ENCODE measurements at places on chromosomes 16 and 17.

- no peak for DNase-seq
These were observed 4.4 kb downstream of the STX1B start for GRCh38 chr16:31006086-31006385.

DNA sequence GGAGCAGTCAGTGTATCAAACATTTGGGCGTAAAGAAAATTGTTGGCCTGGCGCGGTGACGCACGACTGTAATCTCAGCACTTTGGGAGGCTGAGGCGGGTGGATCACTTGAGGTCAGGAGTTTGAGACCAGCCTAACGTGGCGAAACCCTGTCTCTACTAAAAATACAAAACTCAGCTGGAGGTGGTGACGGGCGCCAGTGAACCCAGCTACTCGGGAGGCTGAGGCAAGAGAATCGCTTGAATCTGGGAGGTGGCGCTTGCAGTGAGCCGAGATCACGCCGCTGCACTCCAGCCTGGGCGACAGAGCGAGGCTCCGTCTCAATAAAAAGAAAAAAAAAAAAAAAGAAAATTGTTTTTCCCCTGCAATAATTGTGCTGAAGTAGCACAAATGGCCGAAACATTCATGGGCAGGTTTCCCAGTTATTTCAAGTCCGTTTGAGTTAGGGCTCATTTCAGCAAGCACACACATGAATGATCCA, 1.4 kb downstream of the GCSH start:
- no peak for DNase-seq

- no peak for DNase-seq
These were observed 304.4 kb upstream of the AXIN2 start for GRCh38 chr17:65865715-65866425.

DNA sequence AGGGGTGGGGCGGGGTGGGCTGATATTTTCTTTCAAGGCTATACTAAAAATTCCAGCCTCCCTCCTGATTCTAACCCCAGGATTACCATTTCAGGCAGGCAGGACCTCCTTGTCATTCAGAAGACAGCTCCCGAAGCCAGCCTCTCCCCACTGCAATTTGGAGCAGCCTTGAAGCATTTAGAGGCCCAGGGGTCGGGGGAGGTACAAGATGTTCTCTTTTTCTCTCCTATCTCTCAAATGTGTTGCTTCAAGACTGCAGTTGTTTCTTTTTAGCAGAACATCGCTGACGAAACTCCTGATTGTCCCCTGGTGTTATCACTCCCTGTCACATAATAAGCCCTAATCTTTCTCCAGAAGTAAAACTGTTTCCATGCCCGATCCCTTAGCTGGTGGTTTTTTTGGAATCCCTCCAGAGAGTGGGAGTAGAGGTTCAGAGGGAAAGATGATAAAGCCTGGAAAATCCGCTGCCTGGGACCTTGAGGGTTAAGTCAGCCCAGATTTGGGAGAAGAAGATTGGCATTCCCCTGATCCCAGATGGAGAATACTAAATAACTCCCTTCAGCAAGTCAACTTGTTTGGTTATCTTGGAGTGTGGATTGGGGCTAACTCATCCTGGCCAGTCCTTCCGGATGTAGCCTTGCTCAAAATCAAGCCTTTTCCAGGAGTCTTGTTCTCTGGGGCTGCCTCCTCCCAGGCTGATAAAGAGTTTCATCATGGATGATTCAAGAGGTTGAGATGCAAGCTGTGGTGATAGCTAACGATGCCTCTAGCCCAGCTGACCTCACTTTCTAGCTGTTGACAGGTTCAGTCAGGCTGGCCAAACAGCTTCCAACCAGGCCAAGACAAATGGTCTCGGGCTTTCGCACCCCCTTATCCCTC, 71.3 kb downstream of the SOX9 start:
- DNase-seq = no peak

- DNase-seq = no peak
These were observed 191.4 kb downstream of the ZNF423 start for GRCh38 chr16:49664221-49665215.

DNA sequence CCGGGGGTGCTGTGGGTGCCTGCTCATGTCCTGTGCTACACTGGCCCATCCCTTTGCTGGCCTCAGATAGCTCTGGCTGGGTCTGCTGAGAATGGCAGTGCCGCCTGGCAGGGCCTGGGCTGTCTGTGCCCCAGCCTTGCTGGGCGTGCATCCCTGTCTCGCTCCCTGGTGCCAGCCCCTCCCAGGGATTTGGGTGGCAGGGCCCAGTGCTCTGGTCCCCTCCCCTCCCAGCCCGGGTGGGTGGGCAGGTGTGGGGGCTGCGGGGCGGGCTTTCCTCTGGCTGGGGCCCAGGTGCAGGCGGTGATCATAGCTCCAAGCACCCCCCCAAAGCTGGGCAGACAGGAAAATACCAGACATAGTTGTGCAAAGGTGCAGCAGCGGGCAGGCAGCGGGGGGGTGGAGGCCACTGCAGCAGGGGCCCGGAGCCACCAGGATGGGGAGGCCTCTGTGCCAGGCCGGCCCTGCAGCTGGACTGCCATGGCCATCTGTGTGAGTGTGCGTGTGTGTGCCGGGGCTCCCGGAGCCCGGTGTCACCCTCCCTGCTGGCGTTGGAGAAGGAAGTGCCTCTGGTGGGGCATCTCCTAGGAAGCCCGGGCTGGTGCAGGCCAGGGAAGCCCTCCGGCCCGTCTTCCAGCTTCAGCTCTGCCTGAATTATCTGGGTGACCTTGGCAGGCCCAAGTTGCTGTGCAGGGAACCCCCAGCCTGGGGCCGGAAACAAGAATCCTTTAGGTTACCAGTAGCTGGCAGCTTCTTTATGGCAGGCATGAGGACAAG, 7.4 kb downstream of the GLIS2 start:
- DNase-seq = no peak

- peak; percentile 55 for DNase-seq
These were observed 10.5 kb upstream of the ALDOA start for GRCh38 chr16:30054959-30055553.

DNA sequence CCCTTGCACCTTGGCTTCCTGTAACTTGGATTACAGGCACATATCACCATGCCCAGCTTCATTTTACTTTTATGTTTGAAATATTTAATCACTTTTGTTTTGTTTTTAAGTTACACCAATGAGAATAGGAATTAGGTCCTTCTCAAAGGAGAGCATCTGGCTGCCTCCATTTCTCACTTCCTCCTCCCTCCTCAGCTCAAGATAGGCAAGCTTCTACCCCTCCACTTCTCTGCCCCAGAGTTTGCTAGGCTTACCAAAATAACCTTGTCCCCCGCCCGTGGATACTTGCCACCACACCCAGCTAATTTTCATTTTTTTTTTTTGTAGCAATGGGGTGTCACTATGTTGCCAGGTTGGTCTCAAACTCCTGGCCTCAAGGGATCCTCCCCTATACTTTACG, 17.9 kb downstream of the GABARAPL2 start:
- no peak for DNase-seq

DNA sequence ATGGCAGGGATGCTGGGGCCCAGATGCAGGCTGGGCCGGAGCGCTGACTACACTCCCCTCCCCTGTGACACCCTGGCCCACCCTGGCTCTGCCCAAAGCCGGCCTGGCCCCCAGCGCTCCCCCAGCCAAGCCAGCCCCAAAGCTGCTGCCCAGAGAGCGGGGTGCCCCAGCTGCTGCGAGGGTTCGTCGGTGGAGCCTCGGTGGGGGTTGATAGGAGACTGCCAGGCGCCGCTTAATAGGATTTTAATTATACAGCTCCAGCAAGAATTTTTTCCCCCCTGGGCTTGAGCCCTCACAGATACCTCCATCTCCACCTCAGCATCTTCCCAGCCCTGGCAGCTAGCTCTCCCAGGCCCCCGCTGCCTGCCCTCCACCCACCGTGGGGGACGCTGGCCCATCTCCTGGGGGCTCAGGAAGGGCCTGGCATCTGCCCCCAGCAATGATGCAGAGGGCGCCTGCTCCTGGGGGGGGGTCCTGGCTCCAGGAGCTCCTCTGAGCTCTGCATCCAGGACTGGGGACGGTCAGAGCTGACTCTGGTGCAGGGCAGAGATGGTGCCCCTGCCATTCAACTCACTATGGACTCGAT, 36.8 kb upstream of the DLX4 start:
- DNase-seq = no peak

- no peak for DNase-seq
These were observed 54.3 kb downstream of the RPTOR start for GRCh38 chr17:80598813-80599545.

- DNase-seq = no peak
These were observed 6.8 kb downstream of the CDIP1 start for GRCh38 chr16:4531811-4532210.

GRCh38 chr17:9202532-9202931, 181.2 kb downstream of the NTN1 start:
- DNase-seq = no peak

- no peak for DNase-seq
These were observed 8.9 kb upstream of the RAPGEFL1 start for GRCh38 chr17:40168262-40168832.

DNA sequence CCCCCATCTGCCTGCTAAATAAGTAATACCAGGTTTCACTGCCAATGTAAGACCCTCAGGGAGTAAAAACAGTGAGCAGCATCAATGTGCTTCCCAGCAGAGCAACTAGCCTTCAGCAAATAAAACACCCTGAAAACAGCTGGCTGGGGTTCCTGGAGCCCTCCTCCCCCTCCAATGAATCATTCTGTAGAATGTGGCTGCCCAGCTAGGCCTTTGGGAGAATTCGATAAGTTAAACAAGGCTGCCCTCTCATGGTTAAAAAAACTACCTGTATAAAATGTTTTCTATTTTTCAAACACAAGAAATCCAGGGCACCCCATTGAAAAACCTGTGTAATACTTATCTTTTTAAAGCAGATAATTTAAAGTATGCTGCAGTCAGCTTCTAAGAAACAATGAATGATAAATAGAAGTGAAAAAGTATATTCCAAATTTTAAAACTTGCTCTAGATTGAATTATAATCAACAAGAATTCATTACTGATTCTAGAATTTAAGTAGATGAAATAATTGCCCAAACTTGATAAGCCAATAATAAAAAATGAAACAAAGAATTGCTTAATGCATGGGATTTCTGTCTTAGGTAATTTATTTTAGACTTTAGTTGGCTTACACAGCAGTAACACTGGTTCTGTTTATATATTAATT, 9.4 kb upstream of the TOM1L1 start:
- DNase-seq = no peak

DNA sequence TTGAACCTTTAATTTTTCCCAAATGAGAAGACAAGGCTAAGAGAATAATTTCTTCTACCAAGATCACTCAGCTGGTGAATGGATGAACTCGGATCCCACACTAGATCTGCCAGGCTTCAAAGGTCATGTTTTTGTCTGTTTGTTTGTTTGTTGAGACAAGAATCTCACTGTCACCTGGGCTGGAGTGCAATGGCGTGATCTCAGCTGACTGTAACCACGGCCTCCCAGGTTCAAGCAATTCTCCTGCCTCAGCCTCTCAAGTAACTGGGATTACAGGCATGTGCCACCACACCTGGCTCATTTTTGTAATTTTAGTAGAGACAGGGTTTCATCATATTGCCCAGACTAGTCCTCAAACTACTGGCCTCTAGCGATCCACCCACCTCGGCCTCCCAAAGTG, 6.6 kb downstream of the ZNF19 start:
- DNase-seq = no peak

- no peak for DNase-seq
These were observed 579 bp upstream of the CYBA start for GRCh38 chr16:88651276-88651988.

DNA sequence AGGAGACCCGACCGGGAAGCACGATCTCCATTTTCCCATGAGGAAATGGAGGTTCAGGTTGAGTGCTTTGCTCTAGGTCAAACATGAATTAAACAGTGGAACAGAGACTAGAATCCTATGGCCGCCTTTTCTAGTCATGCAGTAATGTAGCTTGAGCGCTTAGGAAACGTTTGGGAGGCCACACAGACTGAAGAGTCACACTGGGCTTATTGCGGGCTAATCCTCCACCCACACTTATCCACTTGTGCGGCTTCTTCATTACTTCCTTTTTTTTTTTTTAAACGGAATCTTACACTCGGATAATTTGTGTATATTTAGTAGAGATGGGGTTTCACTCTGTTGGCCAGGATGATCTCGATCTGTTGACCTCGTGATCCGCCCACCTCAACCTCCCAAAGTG, 26.0 kb downstream of the CACNG3 start:
- no peak for DNase-seq

GRCh38 chr17:7883781-7884386, 4.7 kb upstream of the CHD3 start:
- DNase-seq = no peak

GRCh38 chr16:72029567-72030271, 21.2 kb downstream of the DHODH start:
- DNase-seq = no peak

DNA sequence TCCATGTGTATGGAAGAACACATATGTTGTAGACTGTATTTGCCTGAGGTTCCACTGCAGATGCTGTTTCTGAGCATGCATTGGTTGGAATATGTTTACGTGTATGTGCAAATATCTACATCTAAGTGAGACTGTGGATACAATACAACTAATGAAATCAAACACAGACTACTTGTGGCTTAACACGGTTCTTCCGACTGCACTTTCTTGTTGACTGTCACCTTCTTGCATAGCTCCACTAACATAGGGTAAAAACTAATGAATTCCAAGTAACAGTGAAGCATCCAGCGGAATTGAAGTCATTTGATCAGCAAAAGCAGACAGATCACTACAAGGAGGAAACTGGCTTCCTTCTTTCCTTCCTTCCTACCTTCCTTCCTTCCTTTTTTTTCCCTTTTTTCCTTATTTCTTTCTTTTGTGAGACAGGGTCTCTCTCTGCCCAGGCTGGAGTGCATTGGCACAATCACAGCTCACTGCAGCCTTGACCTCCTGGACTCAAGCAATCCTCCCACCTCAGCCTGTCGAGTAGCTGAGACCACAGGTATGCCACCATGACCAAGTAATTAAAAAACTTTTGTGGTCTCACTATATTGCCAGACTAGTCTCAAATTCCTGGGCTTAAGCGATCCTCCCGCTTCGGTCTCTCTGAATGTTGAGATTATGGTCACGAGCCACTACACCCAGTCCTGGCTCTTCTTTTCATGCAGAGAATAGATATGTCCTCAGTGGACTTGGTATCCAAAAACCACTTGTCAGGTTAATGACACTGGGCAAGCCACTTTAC, 22.0 kb upstream of the CCL1 start:
- no peak for DNase-seq

DNA sequence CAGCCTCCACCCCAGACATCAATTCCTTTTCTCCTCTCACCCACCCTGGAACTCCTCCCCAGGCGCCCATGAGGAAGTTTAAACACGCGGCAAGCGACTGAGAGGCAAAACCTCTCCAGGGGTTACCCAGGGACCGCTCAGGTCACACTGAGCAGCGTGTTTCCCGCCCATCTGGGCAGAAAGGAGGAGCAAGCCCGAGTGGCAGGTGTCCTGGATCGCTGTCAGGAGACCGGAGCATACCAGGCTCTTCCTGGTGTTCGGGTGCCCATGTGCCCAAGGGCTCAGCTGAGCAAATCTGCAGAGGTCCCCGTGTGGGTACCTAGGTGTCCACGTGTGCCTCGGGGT, 491 bp downstream of the SLC25A19 start:
- no peak for DNase-seq

GRCh38 chr17:64491994-64492393, 4.9 kb downstream of the POLG2 start:
- DNase-seq = no peak

- DNase-seq = no peak
These were observed 6.3 kb downstream of the SULT1A1 start for GRCh38 chr16:28603381-28604185.
